ENCODE measurements at places on chromosomes 4 and X. TPM values are rescaled to one million over a fixed set of nuclear protein-coding genes. Genes with fewer than 3 reads are reported as not detected.

DNA sequence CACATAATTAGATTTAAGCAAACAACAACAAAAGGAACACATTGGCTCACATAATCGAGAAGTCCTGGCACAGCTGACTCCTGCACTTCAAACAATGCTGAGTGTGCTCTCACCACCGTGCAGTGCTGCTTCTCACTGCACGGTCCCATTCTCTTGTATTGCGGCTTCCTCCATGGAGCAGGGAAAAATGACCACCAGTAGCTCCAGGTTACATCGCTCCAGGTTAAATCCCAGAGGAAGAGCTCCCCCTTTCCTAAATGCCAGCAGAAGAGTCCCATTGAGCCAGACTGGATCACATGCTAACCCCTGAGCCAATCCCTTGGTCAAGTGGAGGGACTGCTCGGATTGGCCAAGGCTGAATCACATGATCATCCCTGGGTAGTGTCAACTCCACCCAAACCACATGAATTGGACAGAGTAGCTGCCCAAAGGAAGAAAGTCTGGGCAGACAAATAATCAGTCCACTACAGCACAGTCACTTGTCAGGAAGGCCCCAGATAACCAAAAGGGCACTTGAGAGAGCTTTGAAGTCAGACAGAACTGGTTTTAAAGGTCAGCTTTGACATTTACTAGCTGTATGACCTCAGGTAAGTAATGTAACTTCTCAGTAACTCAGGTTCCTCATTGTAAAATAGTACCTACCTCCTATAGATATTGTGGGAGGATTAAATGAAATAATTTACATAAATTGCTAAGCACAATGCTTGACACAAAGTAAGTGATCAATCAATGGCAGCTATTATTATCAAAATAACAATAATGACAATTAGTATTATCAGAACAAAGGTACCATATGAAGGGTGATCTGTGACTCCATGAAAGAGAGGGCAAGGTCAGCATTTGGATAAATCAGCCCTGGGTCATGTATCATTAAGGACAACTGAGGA is 14.3 kb downstream of the TEC start:
- H3K27ac ChIP-seq, result no peak overlapping the region
- H3K4me1 ChIP-seq, result no peaks in the 10 kb centered on the region
- no peaks in the 10 kb centered on the region for H3K27me3 ChIP-seq
- no peaks in the 10 kb centered on the region for H3K36me3 ChIP-seq
- peak; percentile 13 for DNase-seq

- H3K4me3 ChIP-seq, result no peak overlapping the region
- no peak overlapping the region for H3K27ac ChIP-seq
- no peaks in the 10 kb centered on the region for H3K36me3 ChIP-seq
- H3K27me3 ChIP-seq, result no peaks in the 10 kb centered on the region
- H3K4me1 ChIP-seq, result no peaks in the 10 kb centered on the region
- DNase-seq, result no peak
These were observed 193.9 kb downstream of the CPXCR1 start for GRCh38 chrX:88940904-88941303.

The CTSO gene
- 0.78 TPM for total RNA-seq

The ATP5ME gene
- total RNA-seq, result 149 TPM

- no peak for DNase-seq
- H3K27me3 ChIP-seq, result no peaks in the 10 kb centered on the region
- H3K4me1 ChIP-seq, result peaks cover 1% of the 10 kb centered on the region
- no peaks in the 10 kb centered on the region for H3K36me3 ChIP-seq
- H3K27ac ChIP-seq, result no peak overlapping the region
These were observed 181.7 kb downstream of the GABRB1 start for GRCh38 chr4:47213106-47213505.

DNA sequence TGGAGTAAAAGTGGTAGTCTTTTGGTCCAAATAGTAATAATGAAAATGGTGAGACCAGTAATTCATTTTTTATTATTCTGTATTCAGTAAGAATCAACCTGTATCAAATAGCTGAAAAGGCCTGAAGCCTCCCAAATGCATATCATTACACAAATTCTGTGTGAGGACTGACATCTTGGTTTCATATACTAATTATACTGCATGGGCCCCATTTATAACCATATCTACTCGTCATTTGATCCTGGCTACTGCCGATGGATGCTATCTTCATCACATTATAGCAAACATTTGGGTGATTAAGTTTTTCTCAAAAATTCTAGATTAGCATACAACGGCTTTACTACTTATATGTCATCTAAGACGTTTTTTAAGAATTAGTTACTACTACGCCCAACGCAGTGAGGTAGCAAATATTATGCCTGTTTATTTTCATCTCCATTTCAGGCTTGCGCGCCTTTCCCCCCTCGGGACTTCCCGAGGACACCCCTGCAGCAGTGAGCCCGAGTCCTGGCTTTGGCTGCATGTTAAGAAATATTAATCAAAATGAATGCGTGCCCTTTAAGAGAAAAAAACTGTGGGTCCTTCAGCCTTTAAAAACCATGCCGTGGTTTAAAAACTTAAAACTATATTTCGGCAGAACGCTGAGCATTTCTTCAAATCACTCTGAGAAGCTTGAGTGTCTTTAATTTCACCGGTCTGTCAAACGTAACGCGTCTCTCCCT is 814 bp upstream of the MMAA start:
- peak overlapping the region; percentile 79 for H3K27ac ChIP-seq
- no peaks in the 10 kb centered on the region for H3K36me3 ChIP-seq
- DNase-seq, result no peak
- H3K4me1 ChIP-seq, result peaks cover 22% of the 10 kb centered on the region
- no peaks in the 10 kb centered on the region for H3K27me3 ChIP-seq

The RAI2 gene
- total RNA-seq, result 1.4 TPM

GRCh38 chr4:44160776-44161367 is 287.7 kb downstream of the KCTD8 start:
- no peak for DNase-seq
- no peak overlapping the region for H3K4me3 ChIP-seq
- H3K36me3 ChIP-seq, result no peaks in the 10 kb centered on the region
- no peak overlapping the region for H3K27ac ChIP-seq
- no peaks in the 10 kb centered on the region for H3K4me1 ChIP-seq

The TLR3 gene
- total RNA-seq, result 0.38 TPM

The MAP3K15 gene
- total RNA-seq, result 3.1 TPM

- no peak for DNase-seq
- H3K4me3 ChIP-seq, result no peak overlapping the region
- no peak overlapping the region for H3K27ac ChIP-seq
- H3K4me1 ChIP-seq, result no peaks in the 10 kb centered on the region
- H3K36me3 ChIP-seq, result no peaks in the 10 kb centered on the region
These were observed 491.4 kb upstream of the ATOH1 start for GRCh38 chr4:93337196-93337595.

DNA sequence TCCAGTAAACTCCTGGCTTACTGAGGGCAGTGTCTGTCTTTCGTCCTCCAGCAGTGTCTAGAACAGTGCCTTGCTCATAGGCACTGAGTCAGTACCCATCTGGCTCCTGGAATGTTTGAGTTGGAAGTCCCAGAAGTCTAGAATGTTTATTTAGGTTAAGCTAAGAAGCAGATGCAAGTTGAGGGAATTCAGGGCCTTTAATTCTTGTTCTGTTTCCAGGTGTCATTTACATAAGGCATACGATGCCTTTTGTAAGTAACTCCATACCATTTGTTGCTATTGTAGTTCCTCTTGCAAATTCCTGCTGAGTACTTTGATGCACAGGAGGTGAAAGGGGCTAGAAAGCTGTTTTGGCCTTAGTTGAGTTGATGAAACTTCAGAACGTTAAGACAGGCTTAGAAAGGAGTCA is 22.2 kb downstream of the ARHGAP10 start:
- peak; percentile 51 for DNase-seq
- no peak overlapping the region for H3K4me3 ChIP-seq
- H3K36me3 ChIP-seq, result no peaks in the 10 kb centered on the region
- no peaks in the 10 kb centered on the region for H3K27me3 ChIP-seq
- peak overlapping the region; percentile 62 for H3K27ac ChIP-seq

DNA sequence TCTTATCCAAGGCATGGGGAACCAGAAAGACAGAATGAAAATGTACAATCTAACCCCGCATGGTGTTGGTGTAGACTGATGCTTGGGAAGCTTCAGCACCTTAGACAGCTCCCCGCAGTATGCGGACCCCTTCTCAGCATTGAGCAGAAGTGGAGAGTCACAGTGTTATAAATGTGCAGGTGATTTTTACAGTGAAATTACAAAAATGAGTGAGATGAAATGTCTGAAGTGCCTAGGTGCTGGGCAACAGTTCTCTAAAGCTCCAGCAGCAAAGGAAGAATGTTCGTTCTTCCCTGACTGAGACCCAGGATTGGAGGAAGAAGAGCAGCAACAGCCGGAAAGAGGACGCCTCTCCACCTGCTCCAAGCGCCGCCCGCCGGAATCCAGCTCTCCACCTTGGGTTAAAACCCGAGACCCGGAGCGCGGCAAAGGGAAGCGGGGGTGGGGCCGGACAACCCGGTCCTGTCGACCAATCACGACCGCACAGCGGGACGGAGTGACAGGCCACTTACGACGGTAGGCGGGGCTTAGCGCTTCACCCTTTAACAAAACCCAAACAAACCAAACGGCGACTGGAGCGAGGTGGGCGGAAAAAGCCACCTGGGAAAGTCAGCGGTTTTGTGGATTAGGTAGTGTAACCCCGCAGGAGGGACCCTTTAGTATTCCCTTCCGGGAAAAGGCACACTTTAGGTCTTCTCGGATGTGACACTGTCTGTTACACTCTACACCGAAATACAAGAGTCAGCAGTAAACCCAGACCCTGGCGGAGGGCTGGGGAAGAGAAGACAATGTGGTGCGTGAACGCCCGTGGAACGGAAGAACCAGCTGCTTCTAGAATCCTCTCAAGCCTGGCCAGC is at the start of gene GLRA3:
TSS of gene GLRA3 (minus strand) at position 403 of the 857 bp plus-strand sequence. CDS start 436 bp downstream, outside the sequence.
- no peaks in the 10 kb centered on the region for H3K36me3 ChIP-seq
- peaks cover 6% of the 10 kb centered on the region for H3K4me1 ChIP-seq
- H3K27ac ChIP-seq, result peak within 1 kb of the TSS; percentile 89

The BEX1 gene
- 74.7 TPM for total RNA-seq

The TRIM75 gene
- total RNA-seq, result not detected

DNA sequence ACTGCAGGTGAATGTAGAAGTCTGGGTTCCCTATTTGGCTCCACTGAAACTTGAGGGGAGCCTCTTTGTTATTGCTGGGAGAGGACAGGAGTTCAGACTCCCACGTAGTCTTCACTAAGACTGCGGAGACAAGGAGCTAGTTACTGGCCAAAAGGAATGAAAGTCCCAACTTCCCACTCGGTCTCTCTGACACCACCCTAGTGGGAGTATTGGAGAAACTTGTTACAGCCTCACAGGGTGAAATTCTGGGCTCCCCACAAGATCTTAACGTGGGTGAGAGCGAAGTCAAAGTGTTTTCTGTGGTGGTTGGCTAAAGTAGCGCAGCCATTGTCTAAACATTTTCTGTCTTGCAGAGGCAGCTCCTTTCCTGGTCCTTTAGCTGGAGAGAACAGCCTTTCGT is 13.5 kb downstream of the MYOZ2 start:
- no peaks in the 10 kb centered on the region for H3K4me1 ChIP-seq
- peak; percentile 16 for DNase-seq
- H3K4me3 ChIP-seq, result no peak overlapping the region
- H3K27me3 ChIP-seq, result no peaks in the 10 kb centered on the region

- DNase-seq, result no peak
These were observed 135.4 kb downstream of the GC start for GRCh38 chr4:71648448-71648847.

- no peaks in the 10 kb centered on the region for H3K36me3 ChIP-seq
- no peaks in the 10 kb centered on the region for H3K27me3 ChIP-seq
- no peak for DNase-seq
- H3K27ac ChIP-seq, result no peak overlapping the region
- H3K4me3 ChIP-seq, result no peak overlapping the region
These were observed 427.9 kb upstream of the SPANXN1 start for GRCh38 chrX:144819406-144819805.

DNA sequence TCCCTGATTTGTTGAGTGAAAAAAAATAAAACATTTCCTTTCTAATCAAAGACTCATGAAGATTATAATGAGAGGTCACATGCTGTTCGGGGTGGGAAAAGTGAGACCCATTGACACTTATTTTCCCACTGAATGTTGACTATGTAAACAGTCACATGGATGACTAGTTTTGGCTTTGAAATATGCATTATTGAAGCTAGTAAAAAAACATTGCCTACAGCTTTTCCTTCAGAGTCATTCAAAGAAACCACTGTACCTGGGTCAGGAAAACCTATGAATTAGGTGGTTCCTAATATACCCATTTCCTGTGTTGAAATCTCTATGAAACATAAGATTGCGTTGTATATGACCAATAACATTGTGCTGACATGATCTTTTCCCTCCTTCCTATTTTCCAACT is 251.2 kb downstream of the CFAP299 start:
- no peaks in the 10 kb centered on the region for H3K36me3 ChIP-seq
- no peaks in the 10 kb centered on the region for H3K27me3 ChIP-seq
- H3K4me1 ChIP-seq, result no peaks in the 10 kb centered on the region

The SOWAHB gene
- total RNA-seq, result 2.8 TPM

DNA sequence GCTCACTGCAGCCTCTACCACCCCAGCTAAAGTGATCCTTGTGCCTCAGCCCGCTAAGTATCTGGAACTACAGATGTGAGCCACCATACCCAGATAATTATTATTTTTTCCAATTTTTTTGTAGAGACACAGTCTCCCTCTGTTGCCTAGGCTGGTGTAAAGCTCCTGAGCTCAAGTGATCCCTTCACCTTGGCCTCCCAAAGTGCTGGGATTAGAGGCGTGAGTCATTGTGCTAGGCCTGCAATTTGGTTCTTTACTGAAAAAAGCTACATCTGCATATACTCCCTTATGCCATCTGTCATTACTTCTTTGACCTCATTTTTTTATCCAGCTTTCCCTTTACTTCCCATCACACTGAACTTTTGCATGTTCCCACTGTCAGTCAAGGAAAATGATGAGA is 2012.4 kb upstream of the IGFBP7 start:
- no peak overlapping the region for H3K27ac ChIP-seq
- no peak for DNase-seq
- no peaks in the 10 kb centered on the region for H3K36me3 ChIP-seq
- no peak overlapping the region for H3K4me3 ChIP-seq

GRCh38 chrX:119552508-119552907 is 12.7 kb downstream of the STEEP1 start:
- H3K4me3 ChIP-seq, result no peak overlapping the region
- H3K4me1 ChIP-seq, result no peaks in the 10 kb centered on the region
- H3K36me3 ChIP-seq, result no peaks in the 10 kb centered on the region
- no peak for DNase-seq
- no peak overlapping the region for H3K27ac ChIP-seq

GRCh38 chrX:17459661-17460060 is 84.7 kb downstream of the NHS start:
- H3K36me3 ChIP-seq, result no peaks in the 10 kb centered on the region
- DNase-seq, result no peak
- H3K27me3 ChIP-seq, result no peaks in the 10 kb centered on the region
- H3K27ac ChIP-seq, result no peak overlapping the region

GRCh38 chr4:170875868-170876267 is 786.1 kb upstream of the AADAT start:
- peak; percentile 44 for DNase-seq
- no peaks in the 10 kb centered on the region for H3K36me3 ChIP-seq
- H3K27me3 ChIP-seq, result no peaks in the 10 kb centered on the region
- no peak overlapping the region for H3K27ac ChIP-seq
- H3K4me3 ChIP-seq, result no peak overlapping the region
- no peaks in the 10 kb centered on the region for H3K4me1 ChIP-seq

The TBC1D9 gene
- total RNA-seq, result 0.66 TPM

- DNase-seq, result no peak
- peaks cover 8% of the 10 kb centered on the region for H3K4me1 ChIP-seq
- no peak overlapping the region for H3K4me3 ChIP-seq
- no peaks in the 10 kb centered on the region for H3K27me3 ChIP-seq
These were observed 94.9 kb downstream of the CNKSR2 start for GRCh38 chrX:21469071-21469470.
